T-cell (primary cell): ENCODE measurements at places on chromosomes 5 and 9.

DNA sequence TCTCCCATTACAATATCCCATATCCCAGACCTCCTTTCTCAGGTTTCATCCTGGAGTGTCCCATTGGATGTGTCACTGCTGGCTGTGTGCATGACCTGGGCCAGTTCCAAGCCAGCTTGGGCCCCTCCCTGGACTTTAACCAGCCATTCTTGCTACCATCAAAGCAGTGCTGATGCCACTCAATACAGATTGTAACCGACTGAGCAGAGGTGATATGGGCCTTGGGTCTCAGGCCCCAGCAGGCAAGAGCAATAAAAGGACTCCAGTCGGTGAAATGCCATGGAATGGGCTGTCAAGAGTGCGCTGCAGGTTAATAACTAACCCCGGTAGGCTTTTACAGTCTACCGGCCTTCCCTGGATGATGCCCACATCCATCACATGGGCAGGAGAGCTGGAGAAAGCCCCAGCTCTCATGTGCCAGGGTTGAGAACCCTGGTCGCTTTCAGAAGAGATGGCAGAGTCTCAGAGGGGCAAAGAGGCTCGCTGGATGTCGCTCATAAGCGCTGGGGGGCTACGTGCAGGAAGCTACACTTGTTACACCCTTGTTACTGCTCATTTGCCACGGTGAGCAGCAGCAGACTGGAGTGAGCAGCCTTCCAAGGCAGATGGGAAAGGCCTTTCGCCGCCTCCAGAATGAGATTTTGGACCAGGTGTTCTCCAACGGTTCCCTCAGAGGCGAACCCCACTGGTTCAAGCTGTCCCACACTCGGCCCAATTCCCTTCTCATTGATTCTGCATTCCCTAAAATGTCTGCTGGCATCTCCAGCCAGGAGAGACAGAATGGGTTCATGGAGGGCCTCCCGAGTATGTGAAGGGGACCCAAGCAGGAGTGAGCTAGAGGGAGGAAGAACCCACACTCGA, 13.2 kb downstream of the EPB41L4B start:
- DNase-seq = no peak

DNA sequence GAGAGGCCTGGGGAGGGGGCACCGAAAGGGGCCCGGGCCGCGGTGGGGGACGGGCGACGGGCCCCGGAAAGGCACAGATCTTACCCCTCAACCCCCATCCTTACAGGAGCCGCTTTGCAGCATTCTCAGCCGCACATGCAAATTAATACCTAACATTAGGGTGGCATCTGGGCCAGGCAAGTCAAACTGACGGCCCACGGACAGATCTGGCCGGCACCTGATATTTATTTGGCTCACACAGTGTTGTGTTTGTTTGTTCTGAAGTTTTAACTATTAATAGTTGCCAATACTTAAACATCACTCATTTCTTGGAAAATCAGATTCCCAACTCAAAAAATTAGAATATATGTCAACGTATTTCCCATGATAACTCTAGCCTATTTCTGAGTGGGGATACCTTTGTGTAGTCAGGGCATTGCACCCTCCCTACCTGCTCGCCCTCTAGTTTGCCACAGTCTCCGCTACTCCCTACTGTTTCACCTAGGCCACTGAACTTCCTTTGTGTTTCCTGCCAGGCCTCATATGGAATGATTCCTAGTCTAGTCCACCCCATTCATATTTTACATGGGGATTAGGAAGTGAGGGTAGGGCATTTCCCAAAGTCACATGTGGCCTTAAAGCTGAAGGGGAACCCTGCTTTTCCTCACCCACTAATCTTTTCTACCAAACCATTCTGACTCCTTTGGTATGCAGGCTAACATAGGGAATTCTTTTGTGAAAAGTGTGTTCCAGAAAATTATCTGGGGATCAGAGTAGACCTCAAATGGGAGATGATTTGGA, 71.9 kb upstream of the LARP1 start:
- no peak for DNase-seq

DNA sequence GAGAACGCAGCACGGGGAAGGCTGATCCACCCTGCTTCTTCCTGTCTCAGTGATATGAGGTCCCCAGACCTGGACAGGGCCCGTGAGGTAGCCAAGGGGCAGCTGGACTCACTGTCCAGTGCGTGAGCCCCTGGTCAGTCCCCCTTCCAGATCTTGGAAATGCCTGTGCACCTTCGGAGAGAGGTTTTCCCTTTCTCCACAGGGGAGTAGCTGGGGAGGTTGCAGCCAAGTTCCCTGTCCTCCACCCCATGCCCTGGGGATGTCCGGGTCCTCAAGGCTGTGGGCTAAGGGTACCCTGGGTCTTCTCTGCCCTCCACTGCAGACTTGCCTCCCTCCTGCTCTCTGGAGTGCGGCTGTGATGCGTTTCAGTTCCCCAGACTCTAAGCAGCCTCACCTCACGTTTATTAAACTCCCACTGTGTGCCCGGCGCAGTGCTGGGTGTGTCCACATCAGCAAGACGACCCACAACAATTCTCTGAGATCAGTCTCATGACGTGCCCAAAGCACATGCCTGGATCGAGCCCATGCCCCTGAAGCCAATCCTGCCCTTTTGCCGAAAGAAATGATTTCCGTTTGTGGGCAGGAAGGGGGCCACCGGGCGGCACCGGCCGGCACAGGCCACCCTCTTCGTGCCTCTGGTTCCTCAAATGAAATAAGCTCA, 101.3 kb upstream of the PHYKPL start:
- no peak for DNase-seq

- DNase-seq = no peak
Observed at GRCh38 chr5:14190194-14191164, 47.3 kb downstream of the TRIO start.

GRCh38 chr5:148810823-148811222, 15.6 kb upstream of the ADRB2 start:
- no peak for DNase-seq

DNA sequence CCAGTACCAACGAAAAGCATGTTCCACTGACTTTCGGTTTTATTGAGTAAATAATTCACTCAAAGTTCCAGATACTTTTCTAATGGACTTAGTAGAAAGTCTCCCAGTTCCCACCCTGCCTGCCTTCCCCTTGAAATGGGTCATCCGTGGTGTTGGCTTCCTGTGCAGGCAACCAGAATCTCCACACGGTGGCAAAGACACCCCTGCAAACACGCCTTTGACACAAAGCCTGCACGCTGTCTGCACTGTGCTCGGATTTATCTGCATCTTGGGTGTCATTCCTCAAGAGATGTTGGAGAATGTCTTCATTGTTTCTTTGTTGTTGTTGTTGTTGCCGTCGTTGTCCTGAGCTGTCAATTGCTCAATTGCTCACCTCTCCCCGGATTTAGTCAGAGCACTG, 150.0 kb upstream of the IRX2 start:
- DNase-seq = no peak

- DNase-seq = no peak
Observed at GRCh38 chr9:7185612-7186011, 427.8 kb downstream of the KDM4C start.

DNA sequence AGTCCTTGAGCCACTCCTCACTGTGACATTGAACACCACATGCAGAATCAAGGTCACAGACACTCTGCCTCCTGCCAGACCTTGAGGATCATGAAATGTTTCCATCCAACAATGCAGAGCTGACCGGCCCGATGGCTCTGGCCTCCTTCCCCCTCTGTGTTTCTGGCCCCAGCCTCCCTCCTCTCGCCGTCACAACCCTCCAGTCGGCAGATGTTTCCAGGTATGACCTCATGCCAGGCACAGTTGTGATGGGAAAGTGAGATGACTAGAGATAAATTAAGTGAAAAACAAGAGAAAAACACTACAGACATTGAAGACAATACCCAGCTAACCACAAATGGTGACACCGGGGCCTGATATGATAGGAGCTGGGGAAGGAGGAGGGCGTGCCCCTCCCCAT, 9.8 kb downstream of the NTNG2 start:
- DNase-seq = no peak

- no peak for DNase-seq
Observed at GRCh38 chr5:166436872-166437271, 1854.6 kb upstream of the WWC1 start.

DNA sequence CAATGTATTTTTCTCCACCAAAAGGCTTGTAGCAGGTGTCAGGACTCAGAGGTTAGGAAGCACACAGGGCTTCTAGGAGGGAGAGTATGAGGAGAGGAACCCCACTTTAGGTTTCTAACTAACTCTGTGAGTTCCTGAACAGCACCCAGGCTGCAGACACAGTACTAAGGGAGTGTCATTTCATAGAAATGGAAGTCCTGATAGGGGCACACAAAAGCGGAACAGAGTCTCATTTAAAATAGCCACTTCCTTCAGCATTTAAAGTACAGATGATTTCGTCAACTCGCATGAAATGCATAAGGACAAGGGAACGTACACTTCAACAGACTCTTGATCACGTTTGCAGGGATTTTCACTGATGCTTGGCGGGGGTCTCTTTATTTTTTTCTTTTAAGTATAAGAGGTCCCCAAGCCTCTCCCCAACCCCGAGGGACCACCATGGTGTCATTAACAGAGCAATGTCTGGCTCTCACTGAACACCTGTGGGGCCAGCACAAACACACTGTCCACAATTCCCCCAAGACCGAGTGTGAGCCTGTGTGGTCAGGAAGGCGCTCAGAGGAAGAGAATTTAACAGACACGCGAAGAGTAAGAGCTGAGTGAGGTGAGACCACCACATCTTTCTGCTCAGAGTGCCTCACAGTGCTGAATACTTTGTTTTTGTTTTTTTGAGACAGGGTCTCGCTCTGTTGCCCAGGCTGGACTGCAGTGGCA, 82.3 kb downstream of the SECISBP2 start:
- no peak for DNase-seq

DNA sequence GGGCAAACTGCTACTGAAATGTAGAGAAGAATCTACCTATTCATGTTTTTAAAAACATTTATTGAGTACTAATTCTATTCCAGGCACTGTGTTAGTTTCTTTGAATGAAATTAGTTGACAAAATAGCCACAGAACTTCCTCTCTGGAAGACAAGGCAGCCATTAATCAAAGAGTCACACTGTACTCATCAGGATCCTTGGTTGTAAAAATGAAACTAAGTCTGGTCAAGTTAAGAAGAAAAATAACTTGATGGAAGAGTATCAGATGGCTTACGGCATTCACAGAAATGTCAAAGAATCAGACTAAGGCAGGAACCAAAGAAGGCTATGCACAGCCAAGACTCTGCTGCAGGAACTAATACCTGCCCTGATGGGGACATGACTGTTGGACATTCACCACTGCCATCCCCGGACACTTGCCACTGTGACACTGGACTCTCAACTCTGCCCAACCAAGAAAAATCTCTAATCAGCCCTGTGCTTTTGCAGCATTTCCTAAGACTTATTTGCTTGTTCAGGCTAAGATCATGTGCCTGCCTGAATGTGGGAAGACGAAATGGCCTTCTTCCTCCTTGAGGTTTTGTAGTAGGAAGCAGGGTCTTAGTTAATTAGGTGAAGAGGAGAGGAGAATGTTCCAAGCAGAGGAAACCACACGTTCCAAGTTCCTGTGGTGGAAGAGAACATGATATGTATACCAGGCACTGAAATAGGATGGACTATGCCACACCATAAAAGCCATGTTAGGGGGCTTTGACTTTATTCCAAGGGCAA, 23.3 kb upstream of the NDUFB6 start:
- DNase-seq = no peak

GRCh38 chr9:19641046-19641445, 147.8 kb downstream of the SLC24A2 start:
- no peak for DNase-seq
